ENCODE measurements at places on chromosomes 6 and 20.
A peak's percentile ranks its signal among the peaks of the same experiment; 100 is the strongest.

DNA sequence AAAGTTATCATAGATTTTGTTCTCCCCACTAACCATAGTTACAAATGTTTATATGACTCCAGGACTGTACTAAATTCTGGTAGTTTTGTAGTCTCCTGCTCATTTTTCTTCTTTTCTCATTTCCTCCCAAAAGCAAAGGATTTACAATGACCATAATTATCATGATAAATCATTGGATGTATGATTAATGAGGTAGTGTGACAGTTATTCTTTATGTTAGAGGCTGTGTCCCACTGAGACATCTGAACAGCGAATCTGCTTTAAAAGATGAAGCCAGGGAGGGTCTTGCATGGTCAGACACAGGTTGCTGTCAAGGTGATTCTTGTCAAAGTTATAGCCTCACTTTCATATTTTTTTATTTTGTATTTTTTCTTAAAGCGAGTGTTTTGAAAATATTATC lies 285.2 kb upstream of the STXBP5 start:
- no peak for DNase-seq

GRCh38 chr20:64186071-64186598 lies 21.9 kb downstream of the MYT1 start:
- no peak for DNase-seq

GRCh38 chr20:52142757-52143156 lies 48.8 kb downstream of the ZFP64 start:
- no peak for DNase-seq

GRCh38 chr6:107128175-107128574 lies 12.9 kb upstream of the BEND3 start:
- no peak for DNase-seq

GRCh38 chr20:6562111-6562510 lies 205.4 kb upstream of the BMP2 start:
- no peak for DNase-seq

- DNase-seq, result no peak
Measured at GRCh38 chr6:137589067-137589848, 95.1 kb upstream of the OLIG3 start.

- DNase-seq, result no peak
Measured at GRCh38 chr6:161110028-161110779, 118.6 kb downstream of the MAP3K4 start.

DNA sequence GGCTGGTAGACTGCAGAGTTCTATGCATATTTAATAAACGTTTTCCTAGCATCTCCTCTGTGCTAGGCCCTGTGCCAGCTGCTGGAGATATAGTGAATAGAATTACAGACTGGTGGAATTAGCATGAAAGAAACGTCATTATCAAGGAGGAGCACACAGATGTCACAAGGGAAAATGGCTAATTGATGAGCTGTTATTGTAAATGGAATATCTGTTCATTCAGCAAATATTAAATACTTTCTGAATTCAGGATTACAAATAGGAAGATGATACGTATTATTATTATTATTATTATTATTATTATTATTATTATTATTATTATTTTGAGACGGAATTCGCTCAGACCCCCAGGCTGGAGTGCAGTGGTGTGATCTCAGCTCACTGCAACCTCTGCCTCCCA lies 1.2 kb downstream of the AAR2 start:
- DNase-seq, result no peak

GRCh38 chr20:58006346-58007316 lies 221.8 kb downstream of the ANKRD60 start:
- DNase-seq, result no peak

- no peak for DNase-seq
Measured at GRCh38 chr20:9660236-9660868, 146.0 kb downstream of the LAMP5 start.

GRCh38 chr6:42729731-42730130 lies 7.3 kb upstream of the PRPH2 start:
- DNase-seq, result no peak

- DNase-seq, result no peak
Measured at GRCh38 chr20:4401601-4402000, 320.1 kb upstream of the PRND start.

- no peak for DNase-seq
Measured at GRCh38 chr6:144653885-144654505, 368.9 kb downstream of the UTRN start.

DNA sequence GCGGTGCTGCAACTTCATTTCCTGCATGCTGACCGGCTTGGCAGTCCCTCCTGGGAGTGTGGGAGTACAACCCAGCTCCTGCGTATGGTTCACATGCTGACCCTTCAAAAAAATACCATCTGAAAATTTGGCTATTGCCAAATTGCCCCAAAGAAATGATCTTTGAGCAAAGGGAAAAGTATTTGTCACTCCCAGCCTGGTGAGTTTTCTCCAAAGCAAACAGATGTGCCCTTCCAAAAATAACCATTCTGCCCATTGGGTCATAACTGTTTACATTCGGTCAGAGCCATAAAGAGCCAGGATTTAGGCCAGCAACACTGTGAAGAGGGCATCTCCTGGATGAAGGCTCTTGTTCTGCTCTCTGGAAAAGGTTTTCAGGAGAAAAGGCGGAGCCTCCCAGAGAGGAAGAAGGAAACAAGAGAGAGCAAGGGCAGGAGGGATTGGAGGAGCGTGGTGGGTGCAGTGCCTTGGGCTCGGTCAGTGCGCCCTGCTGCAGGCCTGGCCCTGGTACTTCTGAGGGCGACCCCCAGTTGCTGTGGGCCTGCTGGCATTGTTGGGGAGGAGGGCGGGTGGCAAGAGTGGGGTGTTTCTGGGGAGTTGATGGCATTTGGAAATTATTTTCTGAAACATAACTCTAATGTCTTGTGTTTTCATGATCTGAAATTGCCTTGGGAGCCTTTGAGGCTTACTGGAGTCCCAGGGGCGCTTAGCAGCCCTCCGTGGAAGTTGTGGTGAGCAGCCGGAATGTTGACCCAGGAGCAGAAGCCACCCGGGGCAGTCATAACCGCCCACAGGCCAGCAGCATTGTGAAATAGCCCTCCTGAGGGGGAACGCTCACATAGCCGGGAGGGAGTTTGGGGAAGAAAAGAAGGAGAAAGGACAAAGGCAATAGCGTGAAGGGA lies 248.4 kb downstream of the MYLK4 start:
- no peak for DNase-seq

DNA sequence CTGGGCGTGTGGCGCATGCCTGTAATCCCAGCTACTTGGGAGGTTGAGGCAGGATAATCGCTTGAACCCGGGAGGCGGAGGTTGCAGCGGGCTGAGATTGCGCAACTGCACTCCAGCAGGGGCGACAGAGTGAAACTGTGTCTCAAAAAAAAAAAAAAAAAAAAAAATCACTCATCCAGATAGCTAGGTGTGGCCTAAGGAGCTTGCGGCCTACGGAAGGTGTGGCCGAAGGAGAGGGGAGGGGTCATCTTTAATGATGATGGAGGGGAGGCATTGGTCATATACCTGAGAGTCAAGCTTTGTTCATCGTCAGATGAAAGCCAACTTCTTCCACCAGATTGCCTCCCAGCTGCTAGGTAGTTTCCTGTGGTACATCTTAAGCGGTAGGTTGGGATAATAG lies 801 bp upstream of the PPARD start:
- no peak for DNase-seq

- DNase-seq, result no peak
Measured at GRCh38 chr6:39801456-39802251, 9.5 kb downstream of the DAAM2 start.

DNA sequence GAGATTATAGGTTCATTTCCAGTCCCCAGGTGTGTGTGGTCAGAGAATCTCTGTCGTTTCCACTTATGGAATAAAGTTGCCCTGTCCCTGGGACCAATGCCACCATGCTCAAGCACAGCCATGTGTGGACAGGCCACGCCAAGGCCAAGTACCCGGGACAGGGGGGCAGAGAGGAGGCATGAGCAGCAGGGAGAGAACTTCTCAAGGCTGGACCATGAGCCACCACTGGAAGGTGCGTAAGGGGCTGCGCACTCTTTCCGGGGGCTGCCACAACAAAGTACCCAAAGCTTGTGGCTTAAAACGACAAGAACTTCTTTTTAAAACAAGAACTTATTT lies 209.2 kb upstream of the KCNQ5 start:
- DNase-seq, result no peak

GRCh38 chr6:13250703-13251102 lies 77.6 kb downstream of the TBC1D7 start:
- DNase-seq, result no peak

GRCh38 chr6:169904051-169904922 lies 152.9 kb downstream of the ERMARD start:
- DNase-seq, result no peak

DNA sequence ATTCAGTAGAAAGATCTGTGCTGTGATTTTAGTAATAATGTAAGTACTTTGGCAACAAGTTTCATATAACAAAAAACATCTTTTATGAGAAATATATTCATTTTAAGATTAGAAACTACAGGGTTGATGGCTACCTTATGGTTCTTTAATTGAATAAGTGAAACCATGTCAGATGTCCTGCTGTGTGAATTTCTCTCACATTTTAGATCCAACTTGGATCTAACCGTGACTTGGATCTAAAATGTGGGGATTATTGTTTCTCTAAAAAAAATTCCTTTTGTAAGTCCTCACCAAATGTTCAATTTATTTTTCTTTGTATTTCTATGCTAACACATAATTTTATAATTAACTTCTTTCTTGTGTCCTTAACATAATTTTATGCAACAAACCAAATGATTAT lies 30.4 kb downstream of the ZC2HC1B start:
- DNase-seq, result no peak

GRCh38 chr6:160978141-160978901 lies 13.2 kb upstream of the MAP3K4 start:
- no peak for DNase-seq

DNA sequence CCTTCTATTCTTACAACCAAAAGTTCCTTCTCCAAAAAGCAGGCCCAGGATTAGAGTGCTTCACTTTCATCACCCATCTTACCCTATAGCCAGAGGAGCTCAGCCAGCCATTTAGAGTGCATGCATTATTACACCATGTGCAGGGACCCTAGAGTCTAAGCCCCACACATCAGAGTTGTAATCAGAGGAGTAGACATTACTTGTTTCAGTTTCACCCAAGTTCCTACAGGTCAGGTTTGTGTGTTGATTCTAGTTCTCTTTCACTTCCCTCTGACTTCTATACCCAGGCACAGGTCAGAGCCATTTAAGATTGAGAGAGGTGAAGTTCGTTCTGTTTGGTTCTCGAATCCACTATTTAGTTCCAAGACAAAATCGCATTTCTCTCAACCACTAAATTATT lies 16.3 kb upstream of the ARFGEF3 start:
- DNase-seq, result no peak

DNA sequence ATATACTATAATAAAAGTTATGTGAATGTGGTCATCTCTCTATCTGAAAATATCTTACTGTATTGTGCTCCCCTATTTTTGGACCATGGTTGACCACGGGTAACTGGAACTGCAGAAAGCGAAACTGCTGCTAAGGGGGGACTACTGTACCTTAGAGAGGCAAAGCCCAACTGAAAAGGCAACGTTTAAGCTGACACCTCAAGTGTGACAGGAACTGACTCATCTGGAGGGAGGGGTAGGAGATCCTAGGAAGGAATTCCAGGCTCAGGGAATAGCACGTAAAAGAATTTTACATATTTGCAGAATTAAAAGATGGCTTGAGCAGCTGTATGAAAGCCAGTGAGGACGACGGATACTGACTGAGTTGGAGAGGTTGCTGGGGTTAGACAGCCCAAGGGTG lies 34.8 kb downstream of the ELOVL2 start:
- no peak for DNase-seq

DNA sequence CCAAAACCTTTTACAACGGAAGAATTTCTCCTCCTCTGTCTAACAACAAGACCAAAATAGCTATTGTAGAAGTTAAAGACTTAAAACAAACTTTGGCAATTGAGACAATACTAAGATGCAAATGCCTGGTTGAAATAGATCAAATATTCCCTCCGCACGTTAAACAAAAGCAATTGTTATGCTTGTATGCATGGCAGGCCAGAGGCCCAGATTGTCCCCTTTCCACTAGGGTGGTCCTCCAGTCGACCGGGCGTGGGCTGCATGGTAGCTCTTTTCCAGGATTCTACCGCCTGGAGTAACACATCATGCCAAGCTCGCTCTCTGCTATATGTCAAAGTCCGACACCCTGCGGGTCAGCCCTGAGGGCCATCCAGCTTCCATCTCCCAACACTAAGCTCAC lies 234.7 kb downstream of the RNGTT start:
- DNase-seq, result no peak

- DNase-seq, result peak; percentile 51
Measured at GRCh38 chr20:36613974-36614373, 8.4 kb downstream of the RAB5IF start.

DNA sequence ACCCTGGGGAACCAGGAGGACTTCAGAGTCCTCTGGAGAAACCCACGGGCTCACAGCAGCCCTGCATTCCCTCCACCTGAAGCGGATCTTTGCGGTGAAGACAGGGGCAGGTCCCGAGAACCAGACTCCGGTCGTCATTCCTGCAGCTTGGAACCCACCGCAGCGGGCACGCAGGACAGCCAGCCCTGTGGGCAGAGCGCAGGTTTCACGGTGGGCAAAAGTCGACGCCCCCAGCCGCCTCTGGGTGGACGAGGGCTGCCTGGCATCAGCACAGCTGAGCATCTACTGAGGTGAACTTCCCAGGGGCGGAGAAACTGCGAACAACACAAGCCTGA lies 118.3 kb downstream of the PSMB1 start:
- no peak for DNase-seq

- no peak for DNase-seq
Measured at GRCh38 chr6:170288091-170288631, 2.7 kb downstream of the DLL1 start.

DNA sequence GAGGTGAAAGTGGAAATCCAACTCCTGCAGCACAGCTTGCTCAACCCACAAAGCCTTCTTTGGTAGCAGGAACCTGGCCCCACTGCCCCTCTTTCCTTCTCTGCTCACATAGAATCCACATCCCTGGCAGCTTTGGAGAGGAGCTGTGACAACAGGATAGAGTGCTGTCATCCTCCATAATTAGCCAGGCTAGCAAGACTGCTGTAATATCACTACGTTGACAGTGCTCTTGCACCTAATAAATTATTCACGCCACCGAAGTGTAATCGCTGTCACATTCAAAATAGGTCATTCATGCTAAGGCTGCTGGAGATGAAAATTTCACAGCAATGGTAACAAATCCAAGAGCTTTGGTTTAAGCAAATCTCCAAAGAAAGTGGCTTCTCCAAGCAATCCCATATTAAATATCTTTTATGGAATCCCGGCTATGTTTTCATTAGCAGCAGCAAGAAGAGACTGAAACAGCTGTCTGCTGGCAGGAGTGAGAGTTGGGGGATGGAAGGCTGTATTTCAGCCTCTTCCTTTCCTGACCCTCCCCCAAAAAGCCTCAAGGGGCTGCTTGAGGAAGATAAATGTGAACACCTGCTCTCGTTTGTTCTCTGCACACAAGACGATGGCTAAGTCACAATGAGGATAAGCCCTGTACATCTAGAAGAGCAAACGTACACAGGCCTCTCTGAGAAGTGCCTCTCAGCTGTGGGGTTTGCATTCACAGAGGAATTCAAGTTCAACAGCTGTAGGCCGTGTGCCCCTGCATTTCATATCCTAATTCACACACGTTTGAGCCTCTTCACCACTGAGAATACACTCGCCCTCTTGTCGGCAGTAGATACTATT lies 16.5 kb downstream of the RIPOR2 start:
- DNase-seq, result peak; percentile 44

GRCh38 chr6:131159578-131159977 lies 24.3 kb downstream of the AKAP7 start:
- no peak for DNase-seq

- no peak for DNase-seq
Measured at GRCh38 chr6:40983752-40984151, 55.3 kb downstream of the UNC5CL start.
